ENCODE measurements at places on chromosomes 11 and 22. TPM values are rescaled to one million over a fixed set of nuclear protein-coding genes. Genes with fewer than 3 reads are reported as not detected.

DNA sequence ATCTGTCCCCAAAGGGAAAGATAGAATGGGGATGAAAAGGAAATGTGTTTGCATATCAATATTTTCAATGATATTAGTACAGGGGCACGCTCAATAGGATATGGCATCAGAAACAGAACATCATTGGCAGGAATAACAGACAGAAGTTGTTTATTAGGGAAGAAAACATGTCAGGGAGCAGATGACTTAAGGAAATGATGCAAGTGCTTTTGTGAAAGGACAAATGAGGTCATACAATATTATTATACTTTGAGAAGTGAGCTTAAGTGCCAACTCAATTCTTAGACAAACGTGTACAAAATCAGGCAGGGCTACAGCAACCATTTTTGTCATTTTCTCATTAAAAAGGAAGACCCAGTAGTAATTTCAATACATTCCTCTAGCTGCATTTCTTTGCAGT, 388.4 kb downstream of the SOX6 start:
- no peak for DNase-seq

GRCh38 chr11:130003717-130004001, 1.0 kb upstream of the PRDM10 start:
- DNase-seq = no peak

DNA sequence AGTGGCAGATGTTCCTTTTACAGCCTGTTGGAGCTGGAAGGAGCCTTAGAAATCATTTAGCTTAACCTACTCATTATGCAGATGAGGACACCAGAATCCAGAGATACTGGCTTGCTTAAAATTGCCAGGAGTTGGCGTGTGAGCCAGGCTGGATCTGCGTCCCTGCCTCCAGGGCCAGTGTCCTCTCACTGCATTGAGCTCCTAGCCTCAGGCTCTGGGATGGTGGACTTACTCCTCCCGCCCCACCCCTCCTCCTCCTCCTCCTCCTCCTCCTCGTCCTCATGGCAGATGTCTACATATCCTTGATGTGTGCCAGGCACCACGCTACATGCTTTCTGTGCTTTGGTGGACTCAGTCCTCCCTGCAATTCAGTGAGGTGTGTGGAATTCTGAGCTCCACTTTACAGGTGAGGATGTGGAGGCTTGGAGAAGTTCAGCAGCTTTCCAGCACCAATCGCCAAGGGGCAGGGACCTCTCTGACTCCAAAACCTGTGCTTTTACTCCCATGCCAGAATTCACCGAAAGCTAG, 24.1 kb downstream of the ADAMTS15 start:
- DNase-seq = no peak

The OR6T1 gene
- polyA plus RNA-seq = not detected

DNA sequence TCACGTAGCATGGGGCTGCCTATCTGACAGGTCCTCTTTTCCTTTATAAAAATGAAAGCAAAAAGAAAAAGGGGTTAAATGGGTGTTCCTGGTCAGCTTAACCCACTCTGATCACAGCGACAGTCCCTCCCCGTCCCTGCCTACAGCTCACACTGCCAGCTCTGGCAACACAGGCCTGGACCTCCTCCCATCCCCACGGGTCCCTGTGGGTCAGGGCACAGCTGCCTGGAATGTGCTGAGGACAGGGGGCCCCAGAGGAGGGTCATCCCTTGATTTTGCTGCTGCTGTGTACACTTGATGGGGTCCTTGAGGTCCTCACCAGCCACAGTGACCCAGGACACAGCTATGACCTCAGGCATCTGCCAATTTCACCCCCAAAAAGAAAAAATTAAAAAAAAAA, 29.6 kb upstream of the CYP2D6 start:
- DNase-seq = no peak

Data from left renal pelvis (tissue), 4 donors.